ACHN (cell line): ENCODE measurements at places on chromosomes 11 and 22.

DNA sequence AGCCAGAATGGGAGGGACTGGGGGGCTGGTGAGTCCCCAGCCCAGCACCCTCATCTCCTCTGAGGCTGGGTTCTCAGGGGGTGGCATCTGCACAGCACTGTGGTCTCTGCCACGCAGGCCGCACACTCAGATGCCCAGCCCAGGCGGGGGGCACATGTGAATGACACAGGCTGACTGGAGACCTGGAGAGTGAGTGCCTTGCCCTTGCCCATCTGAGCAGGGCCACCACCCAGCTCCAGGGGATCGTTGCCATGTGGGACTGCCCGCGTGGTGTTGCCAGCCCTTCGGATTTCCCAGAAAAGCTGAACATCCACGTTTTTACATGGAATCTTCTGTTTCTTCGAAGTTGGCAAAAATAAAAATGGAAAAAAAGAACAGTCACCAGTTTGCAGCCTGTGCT lies 18.9 kb downstream of the PRDM11 start:
- DNase-seq, result no peak

DNA sequence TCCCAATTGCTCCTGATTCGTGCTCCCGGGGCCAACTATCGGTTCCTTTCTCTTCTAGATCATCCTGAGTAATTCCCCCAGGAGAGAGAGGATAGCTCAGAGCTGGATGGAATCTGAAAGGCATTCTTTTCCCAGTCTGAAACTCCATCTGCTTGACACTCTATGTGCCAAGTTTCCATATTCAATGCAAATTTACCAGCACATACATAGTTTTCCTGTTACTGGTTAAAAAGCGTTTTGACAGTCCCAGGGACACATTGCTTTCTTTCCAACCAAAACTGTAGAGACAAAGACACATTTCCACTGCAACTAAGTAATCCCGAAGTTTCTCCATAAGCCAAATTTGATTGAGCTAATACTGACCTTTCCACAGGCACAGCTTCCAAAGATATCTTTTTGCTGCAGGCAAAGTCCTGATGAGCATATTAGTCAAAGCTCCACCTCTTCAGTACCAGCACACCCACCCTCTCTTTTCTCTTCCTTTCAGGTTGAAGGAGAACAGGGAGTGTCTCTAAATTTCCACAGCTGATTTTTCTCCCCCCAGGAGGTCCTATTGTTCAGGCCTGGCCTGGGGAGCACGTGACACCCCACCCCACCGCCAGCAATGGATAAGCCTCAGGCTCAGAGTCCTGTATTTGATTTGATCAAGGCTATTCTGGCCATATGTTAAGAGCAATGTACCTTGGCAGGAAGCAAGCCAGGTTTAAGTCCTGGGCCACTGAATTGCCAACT lies 9.7 kb upstream of the ANKK1 start:
- DNase-seq, result no peak

DNA sequence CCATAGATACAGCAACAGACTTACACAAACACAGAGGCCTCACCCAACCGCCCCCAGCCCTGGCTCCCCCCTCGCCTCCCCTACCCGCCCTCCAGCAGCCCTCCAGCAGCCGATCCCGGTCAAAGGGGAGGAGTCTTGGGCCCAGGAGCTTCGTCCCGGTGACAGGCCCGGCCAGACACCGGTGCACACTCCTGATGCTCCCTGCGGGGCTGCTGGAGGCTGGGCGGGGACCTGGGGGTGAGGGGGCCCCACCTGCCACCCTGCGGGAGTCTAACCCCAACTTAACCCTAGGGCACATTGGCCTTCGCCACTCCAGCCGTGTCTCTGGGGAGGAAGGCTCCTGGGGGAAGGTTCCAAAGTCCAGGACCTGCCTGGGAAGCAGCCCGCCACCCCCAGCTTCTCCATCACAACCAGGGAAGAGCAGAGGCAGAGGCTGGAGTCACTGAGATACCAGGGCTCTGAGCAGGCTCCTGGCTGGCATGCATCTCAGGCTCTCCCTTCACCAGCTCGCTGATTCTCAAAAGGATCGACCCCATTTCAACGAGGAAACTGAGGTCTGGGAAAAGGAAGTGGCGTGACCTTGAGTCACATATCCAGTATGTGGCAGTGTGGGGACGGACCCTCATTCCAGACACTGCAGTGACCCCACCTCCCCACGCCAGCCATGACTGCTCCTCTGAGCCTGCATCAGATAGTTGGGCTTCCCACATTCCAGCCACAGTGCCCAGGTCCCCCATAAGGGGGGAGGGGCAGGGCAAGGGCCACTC lies 14.4 kb downstream of the BCL9L start:
- DNase-seq, result peak; percentile 65

DNA sequence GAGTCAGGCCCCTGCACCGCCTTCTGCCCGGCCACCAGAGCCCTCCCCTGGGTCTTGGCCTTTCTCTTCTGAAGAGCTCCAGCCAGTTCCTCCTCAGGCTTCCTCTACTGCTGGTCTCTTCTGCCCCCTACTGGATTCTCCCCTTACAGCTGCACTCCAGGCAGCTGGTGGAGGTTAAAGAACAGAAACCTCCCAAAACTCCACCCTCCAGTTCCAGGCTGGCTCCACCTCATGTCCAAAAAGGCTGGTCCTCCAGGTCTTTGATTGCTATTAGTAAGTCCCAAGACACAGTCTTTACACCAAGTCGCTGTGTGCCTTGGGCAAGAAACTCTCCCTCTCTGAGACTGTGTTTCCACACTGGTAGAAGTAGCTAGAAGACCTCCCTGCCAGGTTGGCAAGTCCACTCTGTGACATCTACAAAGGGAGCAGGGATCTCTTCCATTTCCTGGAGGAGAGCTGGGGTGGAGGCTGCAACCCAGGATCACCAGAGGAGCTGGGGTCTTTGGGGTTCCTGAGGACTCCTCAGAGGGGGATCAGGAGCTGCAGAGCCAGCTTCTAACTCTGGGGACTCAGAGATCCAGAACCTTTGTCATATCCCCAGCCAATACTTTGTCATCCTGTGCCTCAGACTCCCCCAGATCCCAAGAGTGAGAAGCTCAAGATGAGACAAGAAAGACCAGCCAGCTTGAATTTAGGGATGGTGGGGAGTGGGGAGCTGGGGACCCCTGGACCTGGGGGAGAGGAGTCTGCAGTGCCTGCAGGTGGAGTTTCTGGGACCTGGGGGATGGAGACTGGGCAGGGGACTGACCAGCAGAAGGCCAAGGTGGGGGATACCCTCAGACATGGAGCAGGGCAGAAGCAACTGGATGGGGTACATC lies 3.4 kb upstream of the IGLL5 start:
- DNase-seq, result peak; percentile 70

GRCh38 chr11:24747275-24748251 lies 250.7 kb downstream of the LUZP2 start:
- no peak for DNase-seq

DNA sequence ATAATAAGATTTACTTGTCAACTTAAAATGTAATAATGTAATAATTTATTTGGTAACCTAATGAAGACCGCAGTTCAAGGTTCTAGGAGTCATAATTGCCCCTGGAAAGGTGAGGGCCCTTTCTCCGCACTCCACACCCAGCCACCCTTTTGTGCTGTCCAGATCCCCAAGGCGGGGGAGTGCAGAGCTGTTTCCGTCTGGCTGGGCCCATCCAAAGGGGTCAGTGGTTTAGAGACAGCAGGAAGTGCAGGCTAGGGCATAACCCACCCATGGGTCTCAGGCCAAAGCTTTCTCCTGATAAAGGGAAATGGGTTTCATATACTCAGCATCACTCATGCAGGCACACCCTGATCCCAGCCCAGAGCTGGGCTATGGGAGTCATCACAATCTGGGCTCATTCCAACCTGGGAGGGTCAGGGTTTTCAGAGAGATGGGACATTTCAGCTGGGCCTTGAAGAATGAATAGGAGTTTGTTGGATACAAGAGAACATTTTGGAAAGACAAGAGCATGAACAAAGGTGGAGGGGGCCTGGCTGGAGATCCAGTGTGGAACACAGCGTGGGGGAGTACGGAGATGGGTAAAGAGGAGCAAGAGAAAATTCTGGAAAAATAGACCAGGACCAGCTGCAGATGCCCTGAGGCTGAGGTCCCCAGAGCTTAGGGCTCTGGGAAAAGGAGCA lies 432.2 kb downstream of the TBC1D22A start:
- no peak for DNase-seq

GRCh38 chr11:130434521-130435223 lies 6.3 kb upstream of the ADAMTS8 start:
- DNase-seq, result peak; percentile 73

- DNase-seq, result no peak
These were observed 559 bp downstream of the MRTFA start for GRCh38 chr22:40635940-40636379.

GRCh38 chr22:50209893-50210292 lies 9.1 kb downstream of the SELENOO start:
- peak; percentile 60 for DNase-seq

DNA sequence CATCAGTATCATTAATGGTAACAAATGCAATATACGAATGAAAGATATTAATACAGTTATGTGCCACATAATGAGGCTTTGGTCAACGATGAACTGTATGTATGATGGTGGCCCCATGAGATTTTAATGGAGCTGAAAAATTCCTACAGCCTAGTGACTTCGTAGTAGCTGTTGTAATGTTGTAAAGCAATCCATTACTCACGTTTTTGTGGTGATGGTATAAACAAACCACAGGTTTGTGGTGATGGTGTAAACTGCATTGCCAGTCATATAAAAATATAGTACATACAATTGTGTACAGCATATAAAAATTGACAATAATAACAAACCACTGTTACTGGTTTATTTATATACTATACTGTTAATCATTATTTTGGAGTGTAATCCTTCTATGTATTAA lies 27.4 kb upstream of the GRIA4 start:
- DNase-seq, result no peak

DNA sequence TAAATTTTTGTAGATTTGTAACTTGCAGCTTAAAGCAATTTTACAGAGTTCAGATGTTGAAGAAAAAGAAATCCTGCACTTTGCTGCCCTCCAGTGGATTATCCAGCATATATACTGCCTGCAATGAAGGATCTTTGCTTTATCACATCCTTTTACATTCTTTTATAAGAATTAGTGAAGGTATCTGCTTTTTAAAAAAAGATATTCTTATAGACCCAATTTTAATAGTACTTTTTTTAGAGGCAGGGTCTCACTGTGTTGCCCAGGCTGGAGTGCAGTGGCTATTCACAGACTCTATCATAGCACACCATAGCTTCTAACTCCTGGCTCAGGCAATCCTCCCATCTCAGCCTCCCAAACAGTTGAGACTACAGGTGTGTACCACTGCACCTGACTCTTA lies 60.7 kb downstream of the TTC17 start:
- DNase-seq, result peak; percentile 40

DNA sequence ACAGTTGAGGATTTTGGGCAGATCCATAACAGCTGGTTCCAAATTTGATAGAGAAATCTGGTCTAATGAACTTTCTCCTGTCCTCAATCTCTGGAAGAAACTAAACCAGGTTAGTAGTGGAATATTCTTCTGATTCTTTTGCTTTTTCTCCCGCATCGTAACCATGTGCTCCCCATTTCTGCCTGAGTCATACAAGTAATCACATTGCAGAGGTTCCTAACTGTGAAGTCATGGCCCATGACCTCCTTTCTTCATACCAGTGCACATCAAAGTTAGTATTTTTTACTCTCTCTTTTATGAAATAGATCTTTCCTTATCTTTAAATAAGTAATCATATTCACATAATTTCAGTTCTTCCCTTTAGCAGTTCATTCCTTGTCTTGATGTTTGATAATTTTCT lies 249.0 kb downstream of the DYNC2H1 start:
- no peak for DNase-seq

DNA sequence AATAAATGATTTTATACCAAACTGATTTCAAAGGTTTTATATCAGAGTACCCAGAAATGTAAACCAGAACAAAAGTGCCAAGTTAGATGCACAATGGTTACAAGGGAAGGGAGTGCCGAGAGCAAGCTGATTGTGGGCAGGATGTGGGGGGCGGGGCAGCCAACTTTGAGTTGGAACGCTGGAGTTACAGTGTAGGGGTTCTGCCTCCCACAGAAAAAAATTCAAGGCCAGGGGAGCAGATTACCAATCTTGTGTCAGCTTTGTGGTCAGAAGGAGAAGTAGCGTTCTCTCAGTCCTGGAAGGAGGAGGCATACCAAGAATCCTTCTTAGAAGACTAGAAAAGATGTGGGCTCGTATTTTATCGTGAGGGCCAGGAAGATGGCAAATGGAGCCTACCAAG lies 15.9 kb upstream of the POU2AF2 start:
- DNase-seq, result no peak

GRCh38 chr11:11579012-11579988 lies 42.5 kb downstream of the GALNT18 start:
- no peak for DNase-seq

- no peak for DNase-seq
These were observed 291.3 kb downstream of the TBC1D22A start for GRCh38 chr22:47053726-47054141.

GRCh38 chr11:133524488-133524887 lies 7.8 kb downstream of the OPCML start:
- no peak for DNase-seq

GRCh38 chr11:70144262-70144661 lies 58.8 kb upstream of the FADD start:
- no peak for DNase-seq

- no peak for DNase-seq
These were observed 14.1 kb downstream of the FAM83F start for GRCh38 chr22:40008726-40009291.

DNA sequence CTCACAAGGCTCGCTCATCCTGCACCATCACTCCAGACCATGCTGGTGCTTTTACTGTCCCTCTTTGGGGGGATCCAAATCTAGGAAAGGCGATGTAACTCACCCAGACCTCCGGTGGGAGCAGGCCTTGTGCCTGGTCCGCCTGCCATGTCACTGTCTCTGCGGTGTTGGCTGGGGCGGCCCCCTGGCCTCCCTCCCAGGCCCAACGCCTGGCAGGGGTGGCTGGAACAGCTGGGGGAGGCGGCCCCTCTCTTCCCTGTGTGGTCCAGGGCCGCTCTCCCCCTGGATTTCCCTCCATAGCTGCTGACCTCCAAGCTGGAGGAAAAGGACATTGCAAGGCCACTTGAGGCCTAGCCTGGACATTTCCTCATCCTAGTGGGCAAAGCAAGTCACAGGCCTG lies 11.1 kb upstream of the MGAT3 start:
- no peak for DNase-seq

DNA sequence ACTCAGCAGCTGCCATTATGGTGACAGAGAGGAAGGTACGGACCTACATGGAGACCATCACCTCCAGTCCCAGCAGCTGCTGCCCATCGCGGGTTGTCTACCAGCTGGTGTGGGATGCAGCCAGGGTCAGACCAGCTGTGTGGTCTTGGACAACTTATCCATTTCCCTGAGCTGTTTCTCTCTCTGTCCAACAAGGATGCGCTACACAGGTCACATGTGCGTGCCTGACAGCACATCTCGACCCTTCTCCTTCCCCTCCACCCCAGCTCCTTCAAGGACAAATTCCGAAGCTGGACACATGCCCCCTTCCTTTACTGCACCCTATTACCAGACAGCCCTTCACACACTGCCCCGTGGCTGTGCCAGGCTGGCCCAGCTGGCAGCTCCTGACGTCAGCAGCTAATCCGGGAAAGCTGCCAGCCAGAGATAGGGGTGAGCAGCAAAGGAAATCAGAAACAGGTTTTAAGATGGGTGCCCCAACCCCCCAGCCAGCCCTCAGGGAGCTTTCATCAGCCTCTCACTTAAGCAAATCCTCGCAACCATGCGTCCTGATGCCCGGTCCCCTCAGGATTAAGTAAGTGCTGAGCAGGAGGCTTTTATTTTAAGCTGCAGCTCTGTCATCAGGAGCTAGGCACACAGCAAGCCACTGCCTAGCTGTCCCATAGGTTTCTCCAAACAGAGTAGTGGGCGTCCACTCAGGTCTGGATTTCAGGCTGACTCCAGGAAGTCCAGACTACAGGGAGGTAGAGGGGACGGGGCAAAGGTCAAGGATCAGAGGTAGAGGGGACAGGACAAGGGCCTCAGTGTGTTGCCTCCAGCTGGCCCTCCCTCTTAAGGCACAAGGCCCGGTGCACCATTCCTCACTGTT lies 20.3 kb downstream of the TEF start:
- DNase-seq, result peak; percentile 59
